Cerebellar cortex (tissue), 1 donor: ENCODE measurements at places on chromosomes 3 and 15.

- no peak for DNase-seq
Observed at GRCh38 chr3:171933441-171933840, 90.3 kb downstream of the TMEM212 start.

DNA sequence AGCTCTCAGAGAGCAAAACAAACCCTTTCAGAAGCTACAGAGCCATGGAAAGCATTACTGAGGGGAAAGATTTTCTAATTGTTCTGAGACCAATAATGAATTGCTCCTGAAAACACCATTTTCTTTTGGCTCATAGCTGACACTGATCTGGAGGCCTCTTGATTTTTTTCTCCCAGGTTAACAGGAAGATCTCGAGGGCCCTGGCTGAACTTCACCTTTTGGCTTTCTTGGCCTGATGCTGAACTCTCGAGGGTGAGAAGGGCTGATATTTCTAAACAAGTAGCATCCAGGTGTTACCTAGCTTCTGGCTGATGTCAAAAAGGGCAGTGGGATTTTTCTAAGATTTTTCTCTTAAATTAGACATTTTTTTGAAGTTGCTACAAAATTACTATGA lies 19.9 kb upstream of the NFKBIZ start:
- DNase-seq, result no peak

DNA sequence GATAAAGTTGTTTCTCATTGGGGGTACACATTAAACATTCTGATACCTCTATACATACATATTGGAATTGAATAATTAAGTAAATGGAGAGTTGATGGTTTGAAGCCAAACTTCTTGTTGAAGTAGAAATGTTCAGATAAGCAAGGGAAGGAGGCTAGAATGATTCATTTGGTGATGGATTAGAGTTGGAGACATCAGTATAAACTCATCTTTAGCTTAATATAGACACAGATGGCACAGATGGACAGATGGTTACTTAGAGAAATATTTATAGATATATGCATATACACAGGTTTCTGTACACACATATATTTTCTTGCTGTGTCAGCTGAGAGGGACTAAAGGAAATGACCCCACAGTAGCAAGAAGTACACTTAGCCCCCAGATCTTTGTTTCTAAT lies 69.5 kb downstream of the LRRC49 start:
- DNase-seq, result no peak

- no peak for DNase-seq
Observed at GRCh38 chr3:33652736-33653135, 65.3 kb downstream of the CLASP2 start.

- DNase-seq, result no peak
Observed at GRCh38 chr15:46121441-46121840, 486.6 kb downstream of the SQOR start.

DNA sequence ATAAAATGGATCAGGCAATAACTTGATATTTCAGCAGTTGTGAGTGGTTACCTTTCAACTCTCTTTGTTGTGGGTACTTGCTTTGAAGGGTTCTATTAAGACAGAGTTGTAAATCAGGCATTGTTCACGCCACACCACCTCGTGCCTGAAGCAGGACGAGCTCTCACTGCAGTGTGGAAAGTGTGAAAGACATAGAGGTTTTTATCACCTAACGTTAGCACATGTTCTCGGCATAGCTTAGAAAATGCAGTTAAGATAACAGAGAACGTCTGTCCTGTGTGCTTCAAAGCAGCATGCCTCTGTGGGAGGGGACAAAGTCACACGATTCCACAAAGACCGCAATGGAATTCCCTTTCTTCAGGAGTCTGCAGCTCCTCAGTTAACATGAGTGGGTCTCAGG lies 7.8 kb downstream of the ADAMTS17 start:
- no peak for DNase-seq

DNA sequence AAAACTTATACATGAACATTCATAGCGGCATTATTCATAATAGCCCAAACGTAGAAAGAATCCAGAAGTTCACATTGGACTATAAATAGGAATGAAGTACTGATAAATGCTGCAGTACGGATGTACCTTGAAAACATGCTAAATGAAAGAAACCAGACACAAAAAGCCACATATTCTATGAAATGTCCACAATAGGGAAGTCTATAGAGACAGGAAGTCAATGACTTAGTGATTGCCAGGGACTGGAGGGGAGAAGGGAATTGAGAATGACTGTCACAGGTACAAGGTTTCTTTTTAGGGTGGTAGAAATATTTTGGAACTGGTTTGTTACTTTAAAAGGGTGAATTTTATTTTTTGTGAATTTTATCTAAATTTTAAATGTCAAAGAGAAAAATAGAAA lies 71.4 kb upstream of the SKOR1 start:
- no peak for DNase-seq

- peak; percentile 12 for DNase-seq
Observed at GRCh38 chr3:69012100-69012799, 1.2 kb downstream of the EOGT start.

- DNase-seq, result no peak
Observed at GRCh38 chr3:58998476-58999117, 51.2 kb downstream of the CFAP20DC start.
